ENCODE measurements at places on chromosomes 11 and 22.

- no peak for DNase-seq
These were observed 942.9 kb downstream of the BRD1 start for GRCh38 chr22:48884786-48885185.

GRCh38 chr11:92251980-92252379 lies 27.4 kb downstream of the FAT3 start:
- DNase-seq, result no peak

- no peak for DNase-seq
These were observed 1.6 kb downstream of the IRF7 start for GRCh38 chr11:614021-614622.

DNA sequence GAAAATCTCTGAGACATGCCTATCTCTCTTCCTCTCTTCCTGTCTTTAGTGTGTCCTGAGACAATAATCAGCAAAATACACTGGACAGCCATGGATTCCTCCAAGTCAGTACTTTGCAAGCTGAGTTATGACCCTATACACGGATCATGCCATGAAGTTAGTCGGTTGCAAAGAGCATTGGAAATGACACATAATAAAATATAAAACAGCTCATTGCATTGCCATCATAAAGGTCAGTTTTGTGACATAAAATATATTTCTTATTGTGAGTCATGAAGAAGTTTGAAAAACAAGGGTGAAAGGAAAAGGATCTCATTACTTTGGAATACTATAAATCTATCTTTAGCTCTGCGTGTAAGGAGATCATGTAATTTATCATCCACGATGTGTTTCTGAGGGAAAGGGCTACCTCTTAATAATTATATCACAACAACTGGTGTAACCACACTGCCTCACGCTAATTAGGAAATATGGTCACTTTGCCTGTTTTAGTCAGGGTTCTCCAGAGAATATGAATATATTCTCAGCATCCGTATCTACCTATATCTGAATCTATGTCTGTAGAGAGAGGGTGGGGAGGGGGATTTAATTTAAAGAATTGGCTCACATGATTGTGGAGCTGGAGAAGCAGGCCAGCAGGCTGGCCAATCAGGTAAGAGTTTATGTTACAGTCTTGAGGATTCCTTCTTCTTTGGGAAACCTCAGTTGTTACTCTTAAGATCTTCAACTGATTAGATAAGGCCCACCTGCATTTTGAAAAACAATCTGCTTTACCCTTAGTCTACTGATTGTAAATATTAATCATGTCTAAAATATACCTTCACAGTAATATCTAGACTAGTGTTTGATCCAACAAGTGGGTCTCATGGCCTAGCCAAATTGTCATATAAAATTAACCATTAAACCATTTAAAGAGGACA lies 198.8 kb downstream of the FAT3 start:
- no peak for DNase-seq

- DNase-seq, result no peak
These were observed 11.8 kb upstream of the FXYD2 start for GRCh38 chr11:117836077-117836960.

DNA sequence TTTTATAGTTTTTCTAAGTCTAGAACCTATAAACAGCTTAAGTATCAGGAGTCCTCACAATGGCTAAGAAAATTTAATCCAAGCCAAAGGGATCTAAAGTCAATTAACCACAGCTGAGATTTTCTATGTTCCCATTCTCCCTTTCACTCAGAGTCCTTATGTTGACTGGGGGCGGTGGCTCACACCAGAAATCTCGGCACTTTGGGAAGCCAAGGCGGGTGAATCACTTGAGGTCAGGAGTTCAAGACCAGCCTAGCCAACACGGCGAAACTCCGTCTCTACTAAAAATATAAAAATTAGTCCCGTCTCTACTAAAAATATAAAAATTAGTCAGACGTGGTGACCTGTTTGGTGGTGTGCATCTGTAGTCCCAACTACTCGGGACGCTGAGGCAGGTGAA lies 6.9 kb downstream of the RDX start:
- DNase-seq, result no peak

- DNase-seq, result no peak
These were observed 2.6 kb downstream of the RBM4B start for GRCh38 chr11:66674964-66675602.

- DNase-seq, result no peak
These were observed 33.8 kb downstream of the EHF start for GRCh38 chr11:34654483-34655334.

- DNase-seq, result no peak
These were observed 2.8 kb downstream of the PDXP start for GRCh38 chr22:37661160-37661924.

DNA sequence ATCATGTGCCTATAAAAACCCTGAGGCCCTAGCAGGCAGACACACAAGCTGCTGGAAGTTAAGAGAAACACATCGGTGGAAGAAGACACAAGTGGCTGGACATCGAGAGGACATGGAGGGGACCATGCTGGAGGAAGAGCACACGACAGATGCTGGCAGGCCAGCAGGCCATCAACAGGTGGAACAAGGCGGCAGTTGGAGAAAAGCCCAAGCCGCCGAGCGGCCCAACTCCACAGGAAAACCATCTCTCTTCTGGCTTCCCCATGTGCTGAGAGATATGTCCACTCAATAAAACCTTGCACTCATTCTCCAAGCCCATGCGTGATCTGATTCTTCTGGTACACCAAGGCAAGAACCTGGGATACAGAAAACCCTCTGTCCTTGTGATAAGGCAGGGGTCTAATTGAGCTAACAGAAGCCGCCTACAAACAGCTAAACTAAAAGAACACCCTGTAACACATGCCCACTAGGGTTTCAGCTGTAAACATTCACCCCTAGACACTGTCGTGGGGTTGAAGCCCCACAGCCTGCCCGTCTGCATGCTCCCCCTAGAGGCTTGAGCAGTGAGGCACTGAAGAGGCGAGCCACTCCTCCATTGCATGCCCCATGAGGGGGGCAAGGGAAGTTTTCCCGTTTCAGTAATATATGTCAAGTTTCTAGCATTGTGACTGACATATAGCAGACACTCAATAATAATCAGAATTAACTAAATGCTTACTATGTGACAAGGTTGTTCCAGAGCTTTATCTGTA lies 39.0 kb upstream of the MMP20 start:
- DNase-seq, result no peak
